ENCODE measurements at places on chromosomes 12 and 14. TPM values are rescaled to one million over a fixed set of nuclear protein-coding genes. Genes with fewer than 3 reads are reported as not detected.

- DNase-seq, result no peak
These were observed 13.7 kb upstream of the ITGA5 start for GRCh38 chr12:54432815-54433164.

DNA sequence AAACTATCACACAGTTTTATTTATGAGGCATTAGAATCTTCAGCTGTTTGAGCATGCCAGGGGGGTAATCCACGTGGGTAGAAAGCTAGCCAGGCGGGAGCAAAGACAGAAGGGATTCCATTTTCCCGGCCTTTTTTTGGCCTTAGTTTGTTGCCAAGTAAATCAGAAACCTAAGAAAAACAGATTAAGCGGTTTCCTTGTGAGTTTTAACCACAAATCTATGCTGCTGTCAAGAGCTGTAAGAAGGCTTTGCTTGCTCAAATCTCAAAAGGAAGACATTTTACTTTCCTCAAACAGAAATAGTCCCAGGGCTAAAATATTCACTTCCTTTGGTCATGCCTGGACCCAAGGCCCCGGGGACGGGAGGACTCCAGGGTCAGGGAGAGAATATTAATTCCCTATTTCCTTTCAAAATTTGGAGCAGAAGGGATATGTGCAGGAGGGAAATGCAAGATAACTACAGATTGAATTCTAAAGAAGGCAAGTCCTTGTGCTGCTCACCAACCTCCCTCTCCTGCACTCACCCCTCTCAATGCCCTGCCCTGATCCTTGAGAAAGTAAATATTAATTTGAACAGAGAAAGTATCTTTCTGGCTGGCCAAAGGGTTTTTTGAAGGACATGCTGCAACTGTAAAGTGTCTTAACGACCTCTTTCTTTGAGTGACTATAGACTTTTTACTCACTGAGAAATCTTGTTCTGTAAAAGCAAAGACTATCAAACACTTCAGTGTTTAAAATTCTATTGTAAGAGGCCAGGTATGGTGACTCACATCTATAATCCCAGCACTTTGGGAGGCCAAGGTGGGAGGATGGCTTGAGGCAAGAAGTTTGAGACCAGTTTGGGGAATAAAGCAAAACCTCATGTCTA is 75.7 kb downstream of the HSD17B6 start:
- no peak for DNase-seq

- no peak for DNase-seq
These were observed 7.5 kb upstream of the PAX9 start for GRCh38 chr14:36653962-36654793.

HOXC9 gene
- total RNA-seq, result 9.3 TPM

DNA sequence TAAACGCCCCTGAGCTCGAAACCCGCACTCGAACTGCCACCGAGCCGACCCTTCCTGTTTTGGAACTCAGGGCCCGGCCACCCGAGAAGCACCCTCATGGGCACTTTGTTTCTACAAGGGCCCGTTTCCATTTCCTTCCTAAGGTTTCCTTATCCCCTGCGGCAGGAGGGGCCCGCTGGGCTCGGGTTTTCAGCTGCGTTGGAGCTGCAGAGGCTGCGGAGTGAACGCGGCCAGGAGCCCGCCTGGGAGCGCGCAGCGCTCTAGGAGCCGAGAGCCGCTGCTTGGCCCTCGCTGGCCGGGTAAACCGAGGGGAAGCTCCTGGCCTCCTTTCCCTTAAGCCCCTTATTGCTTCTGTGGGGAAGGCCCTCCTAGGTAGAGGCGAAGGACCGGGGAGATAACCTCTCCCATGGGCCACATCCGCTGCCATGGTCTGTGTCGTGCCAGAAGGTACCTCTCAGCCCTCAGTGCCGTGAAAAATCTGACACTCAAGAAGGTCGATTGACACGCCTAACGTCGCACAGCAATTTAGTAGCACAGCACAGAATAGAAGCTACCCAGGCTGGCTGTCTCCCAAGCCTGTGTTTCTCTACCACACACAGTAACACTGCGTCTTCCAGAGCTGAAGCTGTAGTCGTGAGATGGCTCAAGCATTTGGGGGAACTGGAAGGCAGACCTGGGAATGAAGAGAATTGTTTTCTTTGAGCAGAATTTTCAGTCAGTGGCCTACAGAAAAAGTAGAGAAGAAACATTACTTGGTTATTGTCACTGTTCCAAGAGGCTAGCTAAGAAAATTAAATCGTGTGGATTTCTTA is 12.9 kb upstream of the CALM1 start:
- peak; percentile 25 for DNase-seq

KLHL33 gene
- total RNA-seq, result not detected

SERPINA5 gene
- total RNA-seq, result 0.34 TPM

DNA sequence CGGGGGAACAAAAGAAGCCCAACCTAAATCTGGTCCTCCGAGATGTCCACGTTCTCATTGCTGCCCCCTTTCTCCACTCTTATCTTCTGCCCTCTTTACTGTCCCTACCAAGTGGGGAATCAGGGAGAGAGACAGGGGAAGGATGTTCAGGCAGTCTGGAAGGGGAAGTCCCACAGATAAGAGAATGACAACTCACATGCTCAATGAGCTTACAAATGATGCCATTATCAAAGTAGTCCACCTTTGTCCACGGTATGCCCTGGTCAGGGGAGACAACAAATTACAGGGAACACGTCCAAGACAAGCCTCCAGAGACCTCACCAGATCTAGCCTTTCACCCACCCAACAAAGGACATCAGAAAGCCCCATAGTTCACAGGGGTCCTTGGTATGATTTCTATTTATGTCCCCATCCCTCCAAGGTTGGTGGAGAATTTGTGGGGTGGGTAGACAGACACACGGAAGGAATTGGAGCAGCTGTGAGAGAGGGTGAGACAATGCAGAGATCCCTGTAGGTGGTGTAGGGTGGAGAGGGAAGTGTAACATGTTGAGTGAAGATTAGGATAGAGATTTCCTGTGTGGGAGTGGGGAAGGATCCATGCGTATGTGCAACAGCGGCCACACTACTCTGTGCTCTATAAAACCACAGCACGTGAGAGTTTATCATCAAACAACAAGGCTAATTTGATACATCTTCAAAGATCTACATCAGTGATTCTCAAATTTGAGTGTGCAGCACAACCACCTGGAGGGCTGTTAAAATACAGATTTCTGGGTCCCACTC is 10.7 kb downstream of the MYO1A start:
- DNase-seq, result peak; percentile 35

- DNase-seq, result no peak
These were observed 2.1 kb upstream of the GSC start for GRCh38 chr14:94771906-94772490.

SLC39A9 gene
- 41.4 TPM for total RNA-seq

- DNase-seq, result no peak
These were observed 151.7 kb upstream of the RTL1 start for GRCh38 chr14:101055106-101055662.

DNA sequence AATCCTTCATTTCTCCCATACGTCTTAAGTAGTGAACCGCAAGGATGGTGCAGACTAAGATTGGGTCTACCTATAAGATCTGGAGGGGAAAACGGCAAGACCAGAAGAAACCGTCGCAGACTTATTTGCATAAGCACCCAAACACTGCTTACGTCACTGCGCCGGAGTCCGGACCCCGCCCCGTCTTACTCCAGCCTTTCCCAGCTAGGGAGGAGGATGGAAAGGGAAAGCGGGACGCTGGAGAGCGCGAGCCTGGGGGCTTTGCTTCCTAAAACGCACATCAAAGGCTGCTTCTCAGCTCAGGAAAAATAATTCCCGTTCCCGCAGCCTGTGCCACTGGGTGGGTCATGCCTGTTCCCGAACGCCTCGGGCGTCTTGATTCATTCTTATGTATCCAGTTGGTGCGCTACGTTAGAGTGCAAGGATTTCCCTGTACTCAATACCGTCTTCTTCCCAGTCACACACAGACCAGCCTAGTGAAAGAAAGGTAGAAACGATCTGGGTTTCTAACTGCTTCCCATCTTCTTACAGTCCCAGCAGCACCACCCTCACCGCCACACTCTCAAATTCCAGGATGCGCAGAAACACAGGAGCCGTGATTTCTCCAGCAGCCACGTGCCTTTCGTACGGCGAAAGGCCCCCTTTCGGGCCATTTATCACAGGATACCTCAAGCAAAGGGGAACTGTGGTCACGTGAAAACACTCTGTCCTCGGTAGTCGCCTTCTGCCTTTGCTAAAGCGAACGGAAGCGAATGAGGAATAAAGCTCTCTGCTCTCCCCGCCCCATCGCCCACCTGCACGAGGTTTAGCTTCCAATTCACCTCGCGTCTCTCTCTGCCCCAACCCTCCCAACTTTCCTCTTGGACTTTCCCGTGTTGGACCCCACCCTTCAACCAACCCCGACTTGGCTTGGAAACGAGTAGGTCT is 1.1 kb downstream of the SLC6A15 start:
- no peak for DNase-seq
